ENCODE measurements at places on chromosomes 4 and X.

DNA sequence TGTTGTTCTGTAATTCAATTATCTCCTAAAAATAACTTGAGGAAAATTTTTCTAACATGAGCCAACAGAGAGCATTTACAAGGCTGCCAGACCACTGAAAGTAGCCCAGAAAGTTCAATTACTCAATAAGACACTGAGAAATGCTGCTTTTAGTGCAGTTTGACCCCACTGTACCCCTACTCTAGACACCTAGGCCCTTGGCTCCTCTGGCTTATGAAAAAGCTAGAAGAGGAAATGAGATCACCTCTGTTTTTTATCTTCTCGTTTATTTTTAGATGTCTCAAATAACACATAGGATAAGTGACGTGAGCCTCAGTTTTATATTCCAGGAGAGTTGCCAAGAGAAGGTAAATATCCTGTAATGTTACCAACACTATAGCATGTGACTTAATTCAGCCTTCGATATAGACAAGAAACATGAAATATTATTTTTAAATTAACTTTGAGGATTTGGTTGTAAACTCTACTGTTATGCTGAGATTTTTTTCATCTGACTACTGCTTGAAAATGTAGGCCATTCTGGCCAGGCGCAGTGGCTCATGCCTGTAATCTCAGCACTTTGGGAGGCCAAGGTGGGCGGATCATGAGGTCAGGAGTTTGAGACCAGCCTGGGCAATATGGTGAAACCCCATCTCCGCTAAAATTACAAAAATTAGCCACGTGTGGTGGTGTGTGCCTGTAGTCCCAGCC, 24.4 kb downstream of the TNIP3 start:
- no peak for DNase-seq

GRCh38 chr4:69497886-69498395, 2.2 kb upstream of the UGT2B4 start:
- DNase-seq = no peak

GRCh38 chr4:123750044-123750443, 353.4 kb downstream of the SPRY1 start:
- no peak for DNase-seq

DNA sequence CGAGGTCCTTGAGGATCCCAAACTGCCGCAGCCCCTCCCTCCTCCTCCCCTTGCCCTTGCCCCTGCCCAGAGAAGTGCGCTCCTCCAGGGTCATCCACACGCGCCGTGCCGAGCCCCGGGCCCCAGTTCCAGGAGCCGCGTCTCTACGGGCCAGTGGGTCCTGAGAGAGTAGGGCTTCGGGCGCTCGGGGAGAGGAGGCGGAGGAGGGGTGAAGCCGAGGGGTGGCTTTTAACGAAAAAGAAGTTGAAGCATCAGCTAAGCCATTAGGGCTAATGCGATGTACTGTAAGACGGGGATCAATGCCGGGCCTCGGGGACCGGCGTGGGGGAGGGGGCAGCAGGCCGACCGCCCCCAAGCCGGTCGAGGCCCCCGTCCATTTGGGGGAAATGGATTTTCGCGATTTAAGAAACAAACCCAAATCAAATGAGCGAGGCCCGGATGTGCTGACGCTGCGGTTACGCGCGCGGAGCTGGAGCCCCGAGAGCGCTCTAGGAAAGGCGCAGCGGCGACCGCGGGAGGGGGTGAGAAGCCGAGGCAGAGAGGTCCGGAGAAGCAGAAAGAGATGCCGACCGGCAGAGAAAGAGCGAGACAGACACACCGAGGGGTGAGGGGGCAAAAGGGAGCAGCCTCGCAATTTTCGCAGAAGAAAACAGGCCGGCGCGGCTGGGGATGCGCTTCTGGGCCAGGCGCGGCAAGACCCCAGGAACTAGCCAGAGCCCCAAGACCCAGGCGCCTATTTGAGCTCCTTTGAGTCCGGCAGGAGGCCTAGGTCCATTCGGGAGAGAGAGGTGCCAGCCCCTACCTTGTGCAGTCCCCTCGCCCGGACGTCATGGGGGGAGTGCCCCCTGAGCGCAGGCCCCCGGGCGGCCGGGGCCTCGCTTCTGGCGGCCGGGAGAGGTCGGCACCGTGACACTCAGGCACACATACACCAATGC, 13.6 kb downstream of the HMX1 start:
- no peak for DNase-seq

DNA sequence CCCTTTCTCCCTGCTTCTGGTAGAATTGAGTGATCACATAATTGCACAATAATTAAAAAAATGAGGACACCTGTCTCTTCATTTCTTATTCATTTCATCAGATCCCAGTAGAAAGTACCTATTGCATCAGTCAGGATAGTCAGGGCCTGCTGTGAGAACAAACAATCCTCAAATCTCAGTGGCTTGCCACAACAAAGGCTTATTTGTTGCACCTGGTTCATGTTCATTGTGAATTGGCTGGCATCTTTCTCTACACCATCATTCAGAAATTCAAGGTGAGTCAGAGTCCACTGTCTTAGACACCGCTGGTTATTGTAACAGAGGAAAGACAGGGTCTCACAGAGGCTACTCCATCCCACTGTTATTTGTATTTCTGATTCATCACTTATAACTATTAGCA, 409.8 kb downstream of the STIM2 start:
- DNase-seq = no peak

DNA sequence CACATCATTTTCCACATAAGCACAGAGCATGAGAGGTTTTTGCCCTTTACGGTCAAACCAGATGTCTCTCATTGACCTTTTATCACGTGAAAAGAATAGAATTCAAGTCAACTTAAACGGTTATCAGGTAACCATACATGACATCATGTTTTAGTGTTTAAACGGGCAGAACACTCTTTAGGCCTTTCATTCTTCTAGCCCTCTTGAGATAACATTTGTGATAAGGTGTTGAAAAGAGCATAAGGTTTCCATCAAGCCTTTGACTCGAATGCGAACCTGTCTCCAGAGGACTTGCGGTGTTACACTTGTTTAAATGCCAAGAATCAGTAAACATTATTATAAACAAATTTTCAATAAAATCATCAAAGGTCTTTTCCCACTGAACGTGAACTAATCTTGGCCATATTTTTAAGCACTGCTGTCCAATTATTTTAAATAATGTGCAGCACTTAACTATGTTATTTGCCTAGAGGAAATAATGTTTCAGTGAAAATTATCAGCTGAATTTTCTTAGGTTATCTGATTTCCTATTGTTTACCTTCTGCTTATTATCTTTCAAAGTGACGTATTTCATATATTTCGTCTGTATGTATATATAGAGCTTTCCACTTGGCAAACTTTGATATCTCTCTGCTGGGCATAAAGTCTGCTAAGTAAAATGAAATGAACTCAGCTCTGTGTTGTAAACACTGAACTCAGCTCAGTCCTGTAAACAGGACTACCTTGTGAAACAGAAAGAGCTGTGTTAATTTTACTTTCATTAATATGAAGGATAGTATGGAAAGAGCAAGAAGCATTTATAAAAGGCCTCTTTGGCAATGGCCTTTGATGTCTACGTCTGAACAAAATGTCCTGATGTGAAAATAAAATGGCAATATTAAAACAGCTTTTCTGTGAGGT, 33.3 kb downstream of the TENM3 start:
- DNase-seq = no peak

GRCh38 chr4:158384414-158384813, 137.3 kb upstream of the RXFP1 start:
- no peak for DNase-seq

DNA sequence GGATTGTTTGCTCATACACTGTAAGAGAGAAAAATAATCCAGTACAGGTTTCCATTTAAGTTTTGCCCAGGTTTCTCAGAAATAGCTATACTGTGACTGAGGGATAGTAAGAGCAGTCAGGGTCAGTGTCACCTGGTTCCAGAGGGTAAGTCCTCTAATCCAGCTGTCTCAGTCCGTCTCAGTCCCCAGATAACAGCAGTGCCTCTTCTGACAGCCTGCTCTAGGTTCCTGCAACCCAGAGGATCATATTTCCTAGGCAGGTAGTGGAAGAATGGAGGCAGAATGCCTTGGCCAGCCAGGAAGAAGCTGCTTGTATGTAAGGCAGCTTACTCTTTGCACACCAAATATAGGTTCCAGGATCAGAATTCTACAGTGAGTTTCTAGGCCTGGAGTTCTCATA, 22.6 kb upstream of the GNRHR start:
- no peak for DNase-seq

DNA sequence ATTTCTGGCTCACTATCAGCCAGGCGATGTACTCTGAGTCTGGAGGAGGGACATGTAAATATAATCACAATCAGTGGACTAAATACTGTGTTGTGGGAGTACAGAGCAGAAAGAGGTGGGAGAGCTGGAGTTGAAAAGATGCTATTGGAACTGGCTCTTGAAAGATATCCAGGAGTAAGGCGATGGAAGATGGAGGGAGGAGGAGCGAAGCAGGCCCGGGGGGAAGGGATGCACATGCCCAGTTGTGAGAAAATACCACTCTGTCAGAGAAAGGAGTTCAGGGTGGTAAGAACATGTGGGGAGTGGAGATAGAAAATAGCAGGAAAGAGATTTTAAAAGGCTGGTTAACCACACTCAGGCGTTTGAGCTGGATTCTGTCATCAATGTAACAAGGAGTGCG, 216.9 kb upstream of the ETNPPL start:
- no peak for DNase-seq

DNA sequence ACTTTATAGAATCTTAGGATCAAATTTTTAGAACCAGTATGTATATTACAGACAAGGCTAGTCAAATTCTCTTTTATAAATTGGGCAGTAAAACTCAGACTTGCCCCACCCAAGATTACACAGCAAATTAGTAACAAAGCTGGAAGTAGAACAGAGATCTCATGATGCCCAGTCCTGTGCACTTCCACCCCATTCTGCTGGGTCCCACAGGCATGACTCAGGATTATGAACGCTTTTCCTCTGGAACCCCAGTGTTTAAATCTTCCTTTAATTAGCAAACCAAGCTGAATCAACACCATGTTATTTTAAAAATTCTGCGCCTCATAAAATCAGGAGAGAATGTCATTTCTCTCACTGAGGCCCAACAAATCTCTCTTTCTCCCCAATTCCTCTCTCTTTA, 1.5 kb upstream of the IL13RA2 start:
- no peak for DNase-seq

GRCh38 chr4:8155660-8156421, 2.8 kb downstream of the ABLIM2 start:
- no peak for DNase-seq

- no peak for DNase-seq
Measured at GRCh38 chr4:55175779-55176231, 50.4 kb upstream of the KDR start.

DNA sequence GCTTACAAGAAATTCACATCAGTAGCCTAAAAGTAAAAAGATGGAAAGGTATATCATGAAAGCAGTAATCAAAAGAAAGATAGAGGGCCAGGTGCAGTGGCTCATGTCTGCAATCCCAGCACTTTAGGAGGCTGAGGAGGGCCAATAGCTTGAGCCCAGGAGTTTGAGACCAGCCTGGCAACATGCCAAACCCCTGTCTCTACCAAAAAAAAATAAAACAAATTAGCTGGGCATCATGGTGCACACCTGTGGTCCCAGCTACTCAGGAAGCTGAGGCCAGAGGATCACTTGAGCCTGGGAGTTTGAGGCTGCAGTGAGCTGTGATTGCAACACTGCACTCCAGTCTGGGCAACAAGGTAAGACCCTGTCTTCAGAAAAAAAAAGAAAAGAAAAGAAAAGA, 55.5 kb downstream of the GSPT2 start:
- no peak for DNase-seq

GRCh38 chr4:183996868-183997267, 91.8 kb downstream of the STOX2 start:
- no peak for DNase-seq

DNA sequence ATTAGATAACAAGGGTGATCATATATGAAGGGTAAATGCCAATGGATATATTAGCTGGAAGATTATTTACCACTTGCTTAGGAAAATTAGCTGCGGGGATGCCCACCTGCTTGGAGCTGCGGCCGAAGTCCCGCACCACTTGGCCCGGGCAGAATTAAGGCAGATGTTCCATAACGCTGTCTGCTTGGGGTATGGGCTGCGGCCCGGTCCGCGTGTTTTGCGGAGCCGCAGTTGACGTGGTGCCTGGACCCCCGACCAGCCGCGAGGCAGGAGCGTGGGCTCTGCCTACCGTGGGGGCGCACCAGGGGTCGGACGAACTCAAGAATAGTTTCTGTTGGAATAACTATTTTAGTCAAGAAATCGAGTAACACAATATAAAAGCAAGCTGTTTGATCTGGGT, 235.2 kb downstream of the CPXCR1 start:
- DNase-seq = no peak

DNA sequence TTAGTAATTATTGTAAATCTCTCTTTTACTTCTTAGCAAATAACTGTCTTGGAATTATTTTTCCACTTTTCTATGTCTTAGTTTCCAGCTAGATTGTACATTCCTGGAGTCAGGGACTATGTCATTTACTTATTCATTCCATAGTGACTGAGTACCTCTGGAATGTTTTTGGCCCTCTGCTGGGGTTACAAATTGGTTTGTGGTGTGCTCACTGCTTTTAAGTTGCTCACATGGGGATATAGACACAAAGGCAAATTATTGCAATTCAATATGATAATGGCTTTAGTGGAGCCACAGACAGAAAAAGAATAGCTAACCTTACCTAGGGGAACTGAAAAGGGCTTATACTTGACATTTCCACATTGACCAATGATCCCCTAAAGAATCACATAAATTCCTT, 63.7 kb upstream of the PDGFRA start:
- DNase-seq = no peak

DNA sequence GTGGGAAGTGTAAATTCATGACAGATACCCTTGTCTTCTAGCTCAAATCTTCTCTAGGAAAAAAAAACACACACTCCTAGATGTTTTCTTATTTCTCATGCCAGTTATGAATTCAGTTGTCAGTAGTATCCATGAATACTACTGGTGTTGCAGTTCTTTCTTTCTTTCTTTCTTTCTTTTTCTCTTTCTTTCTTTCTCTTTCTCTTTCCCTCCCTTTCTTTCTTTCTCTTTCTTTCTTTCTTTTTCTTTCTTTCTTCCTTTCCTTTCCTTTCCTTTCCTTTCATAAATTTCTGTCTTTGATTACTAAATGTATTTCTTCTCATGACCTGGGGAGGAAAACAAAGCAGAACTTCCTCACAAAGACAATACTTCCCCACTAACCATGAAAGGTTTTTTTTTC, 253.8 kb downstream of the PCDH7 start:
- no peak for DNase-seq

DNA sequence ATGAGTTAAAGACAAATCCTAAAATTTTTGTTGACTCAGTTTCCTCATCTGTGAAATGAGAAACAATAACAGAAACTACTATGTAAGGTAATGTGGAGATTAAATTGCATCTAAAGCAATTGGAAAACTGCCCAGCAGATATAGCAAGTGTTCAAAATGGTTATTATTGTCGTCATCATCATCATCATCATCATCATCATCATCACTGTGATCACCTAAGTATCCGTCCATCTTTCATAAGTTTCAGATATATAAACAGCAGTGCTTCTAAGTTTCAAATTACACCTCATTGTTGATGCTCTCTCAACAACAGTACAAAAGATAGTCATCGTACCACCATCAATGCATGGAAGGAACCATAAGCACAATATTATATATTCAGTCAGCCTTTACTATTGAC, 379.9 kb downstream of the PDGFC start:
- DNase-seq = no peak
